Smooth muscle cell of the coronary artery (primary cell): ENCODE measurements at places on chromosomes 7 and 10. TPM values are rescaled to one million over a fixed set of nuclear protein-coding genes. Genes with fewer than 3 reads are reported as not detected.

TAS2R5 gene
- total RNA-seq, result 0.38 and 0.59 TPM in 2 replicates

XPNPEP1 gene
- total RNA-seq, result 150 and 235 TPM in 2 replicates

TEX47 gene
- total RNA-seq, result not detected in 2 replicates

SLC13A1 gene
- total RNA-seq, result not detected in 2 replicates

TRPV5 gene
- not detected in 2 replicates for total RNA-seq

PLEKHS1 gene
- total RNA-seq, result not detected in 2 replicates

ACSL5 gene
- total RNA-seq, result 0.30 and 3.7 TPM in 2 replicates

PHKG1 gene
- 0.98 and 7.5 TPM in 2 replicates for total RNA-seq

LIPN gene
- total RNA-seq, result not detected in 2 replicates

ERLIN1 gene
- total RNA-seq, result 24.1 and 30.3 TPM in 2 replicates

ZNF804B gene
- total RNA-seq, result not detected in 2 replicates
